ENCODE measurements at places on chromosomes 11 and 22.

DNA sequence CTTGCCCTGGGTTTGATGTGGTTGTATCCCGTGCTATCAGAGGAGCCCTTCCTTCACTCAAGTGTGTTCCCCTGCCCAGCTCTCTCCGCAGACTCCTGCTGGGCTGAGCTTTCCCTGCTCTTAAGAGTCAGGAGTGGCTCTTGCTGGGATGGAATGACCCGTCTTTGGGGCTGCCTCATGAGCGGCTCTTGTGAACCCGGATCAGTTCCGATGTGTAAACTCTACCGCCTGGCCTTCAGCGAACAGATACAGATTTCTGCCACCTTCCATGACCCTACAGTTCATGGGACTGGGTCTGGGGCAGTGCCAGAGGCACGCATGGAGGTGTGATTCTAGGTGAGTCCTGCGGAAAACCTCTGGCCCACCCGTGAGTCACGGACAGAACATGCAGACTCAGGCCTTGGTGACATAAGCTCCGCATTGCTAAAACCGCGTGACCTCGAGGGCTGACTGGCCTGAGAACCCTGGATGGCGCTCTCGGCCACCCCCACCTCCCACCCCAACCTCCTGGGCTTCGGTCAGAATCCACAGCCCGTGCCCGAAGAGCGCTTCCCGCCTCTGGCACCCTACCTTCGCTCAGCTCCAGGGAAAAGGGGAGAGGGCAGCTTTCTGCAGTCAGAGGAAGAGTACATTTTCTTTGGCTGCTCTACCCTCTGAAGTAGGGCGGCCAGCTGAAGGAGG is 1.3 kb upstream of the ZBTB16 start:
- no peak for DNase-seq

DNA sequence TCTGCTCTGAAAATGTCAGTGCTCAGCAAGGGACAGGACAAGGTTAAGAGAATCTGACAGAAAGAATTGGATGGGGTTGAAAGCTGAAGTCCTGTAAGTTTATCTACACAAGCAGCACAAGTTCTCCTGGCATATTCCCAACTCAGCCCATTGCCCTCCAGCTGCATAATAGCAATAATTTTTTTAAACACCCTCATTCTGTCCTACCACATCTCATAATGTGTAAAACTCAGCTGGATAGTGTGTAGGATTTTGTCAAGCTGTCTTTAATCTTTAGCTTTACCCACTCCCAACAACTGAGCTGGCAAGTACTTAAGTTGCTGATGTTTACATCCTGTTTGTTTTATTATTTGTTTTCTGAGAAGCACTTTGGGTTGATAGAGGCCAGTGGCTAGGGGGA is 158.9 kb downstream of the CADM1 start:
- DNase-seq, result no peak

- no peak for DNase-seq
Measured at GRCh38 chr11:114110952-114111947, 51.7 kb downstream of the ZBTB16 start.

- no peak for DNase-seq
Measured at GRCh38 chr11:76808171-76808570, 25.0 kb downstream of the TSKU start.

- no peak for DNase-seq
Measured at GRCh38 chr11:107857550-107858216, 904 bp downstream of the SLC35F2 start.

DNA sequence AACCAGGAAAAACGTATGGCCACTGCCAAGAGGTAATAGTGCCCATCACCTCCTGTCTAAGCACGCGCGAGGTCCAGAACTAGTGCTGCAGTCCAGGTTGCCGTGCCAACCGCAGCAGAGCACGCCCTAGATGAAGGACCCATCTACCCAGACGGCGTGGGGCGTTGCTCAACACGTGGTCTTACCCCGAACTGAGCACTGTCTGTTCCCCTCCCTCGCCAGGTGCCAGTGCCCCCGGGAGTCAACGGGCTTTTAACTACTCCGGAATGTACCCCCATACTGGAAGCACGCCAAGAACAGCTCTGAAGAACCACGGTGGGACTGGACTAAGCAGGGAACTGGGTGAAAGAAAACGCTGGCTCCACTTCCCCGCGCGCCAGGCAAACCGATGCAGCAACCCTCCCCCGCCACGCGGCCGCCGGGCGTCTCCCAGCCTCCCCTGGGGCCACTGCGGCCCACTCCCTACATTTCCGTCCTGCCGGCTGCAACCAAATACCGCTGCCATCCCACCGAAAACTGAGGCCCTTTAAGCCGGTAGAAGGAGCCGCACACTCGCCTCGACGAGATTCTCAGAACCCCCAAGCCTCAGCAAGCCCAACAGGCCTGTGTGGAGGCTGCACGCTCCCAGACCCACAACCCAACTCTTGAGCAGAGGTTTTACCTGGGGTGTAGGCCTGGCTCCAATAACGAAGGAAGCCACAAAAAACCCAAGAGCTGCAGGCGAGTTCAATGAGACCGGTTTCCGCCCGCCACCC is at the start of gene HSPA8:
Gene HSPA8 (minus strand): TSS at position 734 of the 755 bp plus-strand sequence. CDS start 812 bp downstream, outside the sequence.
- no peak for DNase-seq

All from fibroblast of skin of left quadriceps (primary cell).